ENCODE measurements at places on chromosomes 5 and 9.

GRCh38 chr5:2761921-2762488, 10.5 kb upstream of the IRX2 start:
- DNase-seq: no peak

- DNase-seq: no peak
These were observed 33.5 kb downstream of the NAIF1 start for GRCh38 chr9:128033609-128034008.

DNA sequence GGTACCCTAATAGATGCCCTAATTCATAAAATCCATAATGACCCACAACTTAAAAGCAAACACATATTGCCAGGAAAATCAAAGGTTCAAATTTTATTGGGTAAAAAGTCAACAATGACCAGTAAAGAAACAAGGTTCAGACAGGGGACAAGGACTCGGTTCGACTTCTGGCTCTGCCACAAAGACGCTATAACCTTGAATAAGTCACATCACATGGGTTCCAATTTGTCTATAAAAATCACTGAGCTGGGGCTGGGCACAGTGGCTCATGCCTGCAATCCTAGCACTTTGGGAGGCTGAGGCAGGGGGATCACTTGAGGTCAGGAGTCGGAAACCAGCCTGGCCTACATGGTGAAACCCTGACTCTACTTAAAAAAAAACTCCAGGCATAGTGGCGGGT, 80.5 kb downstream of the SERINC5 start:
- no peak for DNase-seq

DNA sequence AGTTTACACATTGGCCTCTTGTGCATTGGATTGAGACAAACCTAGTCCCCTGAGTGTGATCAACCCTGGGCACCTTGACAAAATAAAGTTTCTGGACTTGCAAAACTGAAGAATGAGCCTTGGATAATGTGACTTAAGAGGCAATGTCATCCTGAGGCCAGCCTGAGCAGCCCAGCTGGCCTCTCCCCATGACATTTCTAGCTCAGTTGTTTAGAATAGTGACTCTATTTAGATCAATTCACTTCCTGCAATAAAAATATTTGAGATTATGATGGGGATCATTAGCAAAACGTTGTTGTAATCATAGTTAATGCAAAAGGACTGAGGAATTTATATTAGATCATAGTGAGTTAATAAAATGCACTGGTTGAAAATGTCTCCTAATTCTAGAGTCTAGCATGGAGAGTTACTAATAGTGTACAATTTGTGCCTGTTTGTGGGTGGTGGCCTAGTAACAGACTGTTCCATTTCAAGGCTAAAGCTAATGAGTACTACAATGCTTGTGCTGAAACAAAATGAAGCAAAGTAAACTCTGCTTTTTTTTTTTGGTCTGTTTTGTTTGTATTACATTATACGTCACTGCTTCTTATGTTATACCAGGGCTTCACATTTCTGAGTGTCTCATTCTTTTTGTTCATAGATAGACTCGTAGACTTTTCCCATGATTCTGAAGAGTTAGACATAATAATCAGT, 10.9 kb upstream of the RHOBTB3 start:
- no peak for DNase-seq

GRCh38 chr9:115883467-115884329, 269.9 kb upstream of the PAPPA start:
- DNase-seq: no peak

All from stimulated activated CD8-positive, alpha-beta memory T cell treated with anti-CD3 and anti-CD28 coated beads, Interleukin-15, amount 100 ng/mL, for 1 hour (primary cell).